ENCODE measurements at places on chromosomes 2 and 18. TPM values are rescaled to one million over a fixed set of nuclear protein-coding genes. Genes with fewer than 3 reads are reported as not detected.
A peak's percentile ranks its signal among the peaks of the same experiment; 100 is the strongest.

Gene INSIG2
- total RNA-seq, result 11.8 TPM

DNA sequence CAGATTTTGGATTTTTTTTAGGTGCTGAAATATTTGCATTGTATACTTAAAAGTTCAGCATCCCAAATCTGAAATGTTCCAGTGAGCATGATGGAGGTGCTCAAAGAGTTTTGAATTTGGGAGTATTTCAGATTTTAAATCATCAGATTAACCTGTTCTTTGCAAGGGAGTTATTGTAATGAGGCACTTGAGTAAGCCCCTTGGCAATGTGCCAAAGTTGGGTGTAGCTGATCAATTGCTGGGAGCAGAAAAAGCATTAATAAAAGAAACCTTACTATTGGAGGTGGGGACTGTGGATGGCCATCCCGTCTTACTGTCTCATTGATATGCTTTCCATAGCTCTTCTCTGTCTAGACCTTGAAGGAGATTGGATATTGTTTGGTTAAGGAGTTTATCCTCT, 28.3 kb downstream of the MALT1 start:
- no peak for DNase-seq

- peak; percentile 73 for DNase-seq
Observed at GRCh38 chr2:164599954-164600589, 21.2 kb downstream of the GRB14 start.

Gene OTOS
- not detected for total RNA-seq

GRCh38 chr2:75960472-75961009, 249.8 kb upstream of the GCFC2 start:
- DNase-seq, result no peak

- DNase-seq, result no peak
Observed at GRCh38 chr2:134029418-134029817, 224.5 kb upstream of the MGAT5 start.
